ENCODE measurements at places on chromosomes 2 and 18.

- DNase-seq: no peak
Observed at GRCh38 chr18:12011957-12012549, 30.7 kb downstream of the IMPA2 start.

DNA sequence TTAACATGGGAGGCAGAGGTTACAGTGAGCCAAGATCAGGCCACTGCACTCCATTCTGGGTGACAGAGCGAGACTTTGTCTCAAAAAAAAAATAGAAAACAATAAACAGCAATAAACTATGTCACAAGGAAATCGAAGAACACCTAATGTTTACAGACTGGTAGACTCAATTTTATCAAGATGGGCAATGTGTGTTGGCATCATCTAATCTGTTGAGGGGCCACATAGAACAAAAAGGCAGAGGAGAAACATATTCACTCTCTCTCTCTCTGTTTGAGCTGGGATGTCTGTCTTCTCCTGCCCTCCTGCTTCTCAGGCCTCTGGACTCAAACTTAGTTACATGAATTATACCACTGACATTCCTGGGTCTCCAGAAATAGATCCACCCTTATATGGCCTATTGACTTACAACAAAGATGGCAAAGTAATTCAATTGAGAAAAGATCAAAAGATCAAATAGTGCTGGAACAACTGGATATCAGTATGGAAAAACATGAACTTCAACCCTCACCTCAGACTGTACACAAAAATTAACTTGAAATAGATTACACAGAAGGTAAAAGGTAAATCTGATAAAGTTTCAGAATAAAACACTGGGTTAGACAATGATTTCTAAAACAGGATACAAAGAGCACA, 703.8 kb upstream of the CRIM1 start:
- no peak for DNase-seq

GRCh38 chr2:24855726-24856125, 62.5 kb downstream of the CENPO start:
- DNase-seq: peak; percentile 90

DNA sequence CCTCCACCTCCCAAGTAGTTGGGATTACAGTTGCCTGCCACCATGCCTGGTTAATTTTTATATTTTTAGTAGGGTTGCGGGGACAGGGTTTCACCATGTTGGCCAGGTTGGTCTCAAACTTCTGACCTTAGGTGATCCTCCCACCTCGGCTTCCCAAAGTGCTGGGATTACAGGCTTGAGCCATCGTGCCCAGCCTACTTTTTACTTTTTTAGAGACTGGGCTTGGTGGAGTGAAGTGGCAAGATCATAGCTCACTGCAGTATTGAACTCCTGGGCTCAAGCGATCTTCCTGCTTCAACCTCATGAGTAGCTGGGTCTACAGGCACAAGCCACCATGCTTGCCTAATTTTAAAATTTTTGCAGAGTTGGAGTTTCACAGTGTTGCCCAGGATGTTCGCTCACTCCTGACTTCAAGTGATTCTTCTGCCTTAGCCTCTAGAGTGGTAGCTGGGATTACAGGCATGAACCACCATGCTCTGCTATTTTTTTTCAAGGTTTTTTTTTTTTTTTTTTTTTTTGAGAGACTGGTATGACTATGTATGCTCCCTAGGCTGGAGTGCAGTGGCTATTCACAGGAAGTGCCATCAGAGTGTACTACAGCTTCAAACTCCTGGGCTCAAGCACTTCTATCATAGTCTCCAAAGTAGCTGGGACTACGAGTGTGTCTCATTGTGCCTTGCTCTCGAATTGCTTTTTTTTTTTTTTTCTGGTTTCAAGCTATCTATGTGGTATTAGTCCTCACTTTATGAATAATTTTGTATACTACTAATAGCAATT, 11.9 kb downstream of the MSH2 start:
- DNase-seq: no peak

- peak; percentile 76 for DNase-seq
Observed at GRCh38 chr2:85705680-85706039, 11.5 kb downstream of the GNLY start.

GRCh38 chr2:109275120-109276012, 146.4 kb downstream of the SH3RF3 start:
- DNase-seq: no peak

DNA sequence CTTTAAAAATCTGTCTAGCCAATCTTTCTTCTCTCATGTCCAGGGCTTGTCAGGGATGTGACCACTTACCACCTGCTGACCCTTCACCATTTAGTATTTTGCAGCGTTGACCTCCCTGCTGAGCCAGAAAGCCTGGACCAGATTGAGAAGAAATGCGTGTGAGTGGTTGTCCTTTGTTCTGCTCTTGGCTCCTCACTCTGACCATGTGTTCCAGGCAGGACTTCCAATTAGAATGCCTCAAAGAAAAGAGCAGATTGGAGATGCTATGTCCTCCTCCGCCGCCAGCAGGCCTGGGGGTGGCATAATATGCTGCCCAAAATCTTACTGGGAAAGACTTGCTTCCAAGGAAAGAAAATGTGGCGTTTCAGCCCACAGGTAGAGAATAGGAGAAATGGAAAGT, 894.1 kb downstream of the SLC4A3 start:
- DNase-seq: no peak

DNA sequence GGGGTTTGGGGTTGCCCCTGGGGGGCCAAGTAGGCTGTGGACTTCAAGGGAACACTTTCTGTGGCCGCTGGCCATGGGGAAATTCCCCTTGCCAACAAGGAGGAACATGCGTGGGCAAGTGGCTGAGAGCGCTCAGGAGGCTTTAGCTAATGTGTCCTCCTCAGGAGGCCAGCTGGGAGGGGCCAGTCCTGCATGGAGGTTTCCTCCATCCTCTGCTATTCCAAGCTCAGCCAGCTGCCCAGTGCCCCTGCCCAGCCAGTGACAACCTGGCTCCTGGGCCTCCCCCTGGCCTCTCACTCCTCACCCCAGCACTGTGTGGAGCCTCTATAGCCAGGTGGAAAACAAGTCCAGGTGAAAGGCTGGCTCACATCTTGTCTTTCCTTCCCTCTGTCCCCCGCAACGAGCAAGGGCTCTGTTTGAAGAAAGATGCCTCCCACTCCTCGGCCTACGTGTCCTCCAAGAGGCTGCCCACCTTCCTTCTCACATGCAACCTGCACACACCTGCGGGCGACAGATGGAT, 64.4 kb upstream of the DAPL1 start:
- no peak for DNase-seq

DNA sequence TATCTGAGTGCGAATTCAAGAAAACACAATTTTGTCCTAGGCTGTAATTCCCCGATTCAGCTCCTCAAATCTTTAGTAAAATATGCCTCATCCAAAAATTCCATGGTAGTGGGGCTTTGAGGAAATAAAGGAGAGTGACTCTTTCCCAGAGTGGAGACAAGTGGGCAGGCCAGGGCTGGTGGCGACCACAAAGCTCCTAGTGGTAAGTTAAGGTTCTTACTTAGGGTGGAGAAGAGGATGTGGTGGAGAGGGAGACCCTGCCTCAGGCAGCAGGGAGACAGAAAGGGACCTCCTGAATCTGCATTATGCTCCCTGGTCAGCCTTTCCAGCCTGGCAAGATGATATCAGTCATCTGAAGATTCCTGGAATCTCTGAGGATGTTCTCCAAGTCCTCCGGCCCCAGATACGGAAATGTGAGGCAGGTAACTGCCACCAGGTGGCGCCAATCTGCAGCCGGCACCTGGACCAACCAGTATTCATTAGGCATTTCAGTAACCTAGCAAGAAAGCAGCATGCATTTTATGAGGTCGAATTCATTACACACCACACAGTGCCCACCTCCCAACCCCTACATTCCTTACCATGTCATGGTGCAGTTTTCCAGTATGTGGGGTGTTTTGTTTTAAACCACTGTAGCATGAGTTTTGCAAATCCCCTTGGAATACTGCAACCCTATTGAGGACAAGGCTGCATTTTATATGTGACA, 106.4 kb downstream of the POLE4 start:
- DNase-seq: peak; percentile 57
